Activated CD4-positive, CD25-positive, alpha-beta regulatory T cell (primary cell): ENCODE measurements at places on chromosomes 12 and 14.
A peak's percentile ranks its signal among the peaks of the same experiment; 100 is the strongest.

DNA sequence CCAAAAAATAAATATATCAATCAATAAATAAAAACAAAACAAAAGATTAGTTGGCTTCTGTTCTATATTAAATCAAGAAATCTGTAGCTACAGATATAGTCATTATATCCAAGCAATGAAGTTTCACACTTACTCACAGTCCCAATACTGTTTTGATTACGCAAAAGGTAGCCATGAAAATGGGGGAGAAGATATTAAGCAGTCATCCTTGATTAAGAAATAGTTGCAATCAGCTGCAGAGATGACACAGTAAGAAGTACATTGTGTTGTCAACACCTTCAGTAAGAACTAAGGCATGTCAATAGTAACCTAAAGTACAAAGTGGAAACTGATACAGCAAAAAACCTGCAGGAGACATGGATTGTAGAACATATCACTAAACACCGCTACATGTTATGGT lies 11.0 kb upstream of the RHOJ start:
- DNase-seq = no peak

GRCh38 chr12:88206601-88207000 lies 64.5 kb downstream of the TMTC3 start:
- DNase-seq = no peak

GRCh38 chr12:32450768-32451167 lies 51.4 kb downstream of the FGD4 start:
- DNase-seq = no peak

DNA sequence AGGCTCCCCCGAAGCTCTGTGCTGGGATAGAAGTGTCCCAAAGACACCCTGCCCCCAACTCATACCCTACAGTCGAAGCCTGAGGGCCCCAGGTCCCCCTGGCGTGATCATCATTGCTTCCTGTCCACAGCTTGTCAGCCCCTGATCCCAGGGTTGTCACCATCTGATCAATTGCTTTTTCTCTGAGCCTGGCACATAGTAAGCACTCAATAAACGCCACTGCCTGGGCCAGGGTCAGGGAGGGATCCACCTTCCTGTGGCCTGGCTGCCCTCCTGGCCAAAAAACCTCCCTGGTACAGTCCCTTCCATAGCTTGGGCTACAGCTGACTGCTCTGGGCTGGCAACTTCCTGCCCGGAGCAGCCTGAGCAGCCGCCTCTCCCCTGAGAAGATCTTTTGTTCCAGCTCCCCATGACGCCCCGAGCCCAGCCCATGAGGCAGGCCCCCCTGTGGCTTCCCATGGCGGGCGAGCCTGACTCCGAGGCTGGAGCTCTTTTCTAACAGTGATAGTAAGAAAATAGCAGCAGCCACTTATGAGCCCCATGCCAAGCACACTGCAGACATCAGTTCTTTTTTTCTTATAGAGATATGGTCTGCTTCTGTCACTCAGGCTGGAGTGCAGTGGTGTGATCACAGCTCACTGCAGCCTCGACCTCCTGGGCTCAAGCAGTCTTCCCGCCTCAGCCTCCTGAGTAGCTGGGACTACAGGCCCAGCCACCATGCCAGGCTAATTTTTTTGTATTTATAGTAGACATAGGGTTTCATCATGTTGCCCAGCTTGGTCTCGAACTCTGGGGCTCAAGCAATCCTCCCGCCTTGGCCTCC lies 6.5 kb downstream of the SH2B3 start:
- DNase-seq = no peak

DNA sequence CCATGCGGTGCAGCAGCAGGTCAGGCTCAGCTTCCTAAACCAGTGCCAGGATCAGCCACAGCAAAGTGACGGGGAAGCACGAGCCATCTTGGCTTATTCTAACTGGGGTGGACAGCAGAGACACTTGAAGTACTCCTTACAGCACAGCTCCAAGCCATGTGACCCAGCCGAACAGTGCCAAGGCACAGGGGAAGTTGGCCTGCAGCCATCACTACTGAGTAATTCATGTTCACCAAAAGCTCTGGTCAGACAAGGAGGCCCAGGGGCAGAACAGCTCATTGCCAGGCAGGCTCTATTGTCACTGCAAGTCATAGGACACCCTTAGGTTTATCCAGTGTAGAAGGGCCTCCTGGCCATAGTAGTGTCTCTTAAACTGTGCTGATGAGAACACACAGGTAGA lies 23.4 kb upstream of the SLC35F4 start:
- DNase-seq = no peak

DNA sequence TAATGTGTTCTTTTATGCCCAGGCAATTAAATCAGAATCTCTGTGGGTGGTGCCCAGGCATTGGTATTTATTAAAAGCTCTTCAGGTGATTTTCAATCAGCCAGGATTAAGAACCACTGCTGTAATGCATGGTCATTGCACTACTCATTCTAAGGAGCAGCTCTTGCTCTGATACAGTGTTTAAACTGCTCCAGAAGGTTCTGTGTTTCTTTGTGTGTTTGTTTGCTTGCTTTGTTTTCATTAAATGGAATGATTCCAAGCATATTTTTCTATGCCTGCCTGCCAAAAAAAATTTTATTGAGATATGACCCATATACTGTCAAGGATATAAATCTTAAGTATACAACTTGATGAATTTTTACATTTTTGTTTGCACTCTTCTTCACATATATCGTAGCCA lies 54.0 kb downstream of the KCNK13 start:
- DNase-seq = no peak

- DNase-seq = no peak
Measured at GRCh38 chr14:92568621-92569479, 55.3 kb downstream of the RIN3 start.

DNA sequence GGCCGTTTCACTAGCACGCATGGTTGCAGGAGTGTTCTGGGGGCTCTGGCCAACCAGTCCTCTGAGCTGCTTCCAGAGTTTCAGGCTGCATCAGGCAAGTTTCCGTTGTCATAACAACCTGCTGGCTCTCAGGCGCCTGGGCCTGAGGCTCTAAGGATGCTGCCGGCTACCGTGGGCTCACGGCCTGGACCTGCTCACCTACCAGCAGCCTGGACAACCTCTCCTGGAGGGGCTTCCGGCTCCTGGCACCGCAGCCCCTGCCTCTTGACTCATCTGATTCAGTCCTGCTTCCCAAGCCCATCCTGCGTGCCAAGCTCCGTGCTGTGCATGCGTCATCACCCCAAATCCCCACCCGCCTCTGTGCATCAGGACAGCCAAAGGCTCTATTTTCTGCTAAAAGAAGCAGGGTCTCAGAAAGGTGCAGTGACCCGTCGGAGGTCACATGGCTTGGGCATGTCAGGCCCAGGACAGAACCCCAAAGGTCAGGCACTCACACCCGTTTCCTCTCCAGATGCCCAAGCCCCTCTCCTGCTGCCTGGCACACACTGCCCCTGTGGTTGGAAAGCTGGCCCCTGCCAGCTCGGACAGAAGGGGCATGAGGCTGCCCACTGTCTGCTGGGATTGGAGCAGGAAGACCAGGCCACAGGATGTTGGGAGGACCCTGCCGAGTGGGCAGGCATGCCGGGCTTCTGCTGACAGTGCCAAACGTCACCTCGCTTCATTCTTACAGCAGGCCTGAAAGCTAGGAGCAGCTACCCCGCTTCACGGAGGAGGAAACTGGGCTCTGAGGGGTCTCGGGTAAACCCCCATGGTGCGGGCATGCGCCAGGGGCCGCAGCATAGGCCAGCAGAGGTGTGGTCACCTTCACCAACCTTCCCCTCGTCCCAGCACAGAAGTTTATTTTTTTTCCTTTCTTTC lies 5.7 kb downstream of the BEGAIN start:
- no peak for DNase-seq

DNA sequence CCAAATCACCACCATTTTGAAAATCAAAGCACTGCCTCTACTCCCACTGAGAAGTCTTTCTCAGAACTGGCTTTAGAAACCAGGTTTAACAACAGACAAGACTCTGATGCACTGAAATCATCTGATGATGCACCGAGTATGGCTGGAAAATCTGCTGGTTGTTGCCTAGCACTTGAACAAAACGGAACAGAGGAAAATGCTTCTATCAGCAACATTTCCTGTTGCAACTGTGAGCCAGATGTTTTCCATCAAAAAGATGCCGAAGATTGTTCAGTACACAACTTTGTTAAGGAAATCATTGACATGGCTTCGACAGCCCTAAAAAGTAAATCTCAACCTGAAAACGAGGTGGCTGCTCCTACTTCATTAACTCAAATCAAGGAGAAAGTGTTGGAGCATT lies 115.0 kb upstream of the NPAS3 start:
- DNase-seq = no peak

DNA sequence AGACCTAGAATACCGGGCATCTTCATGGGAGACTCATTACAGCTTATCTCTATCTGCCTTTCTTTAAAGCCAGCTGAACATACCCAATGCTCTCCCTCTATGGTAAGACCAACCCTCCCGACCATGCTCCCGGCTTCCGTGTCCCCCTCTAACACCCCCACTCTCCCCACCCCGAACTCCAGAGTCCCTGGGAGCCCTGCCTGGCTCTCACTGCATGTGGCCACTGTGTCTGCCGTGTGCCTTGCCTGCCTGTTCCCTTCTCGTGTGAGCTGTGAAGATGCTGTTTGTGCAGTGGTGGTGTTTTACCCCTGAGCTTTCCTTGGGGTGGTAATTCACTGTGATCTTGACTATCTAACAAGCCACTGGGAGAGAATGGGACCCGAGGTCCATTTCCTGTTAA lies 146.4 kb upstream of the FKBP4 start:
- DNase-seq = no peak

DNA sequence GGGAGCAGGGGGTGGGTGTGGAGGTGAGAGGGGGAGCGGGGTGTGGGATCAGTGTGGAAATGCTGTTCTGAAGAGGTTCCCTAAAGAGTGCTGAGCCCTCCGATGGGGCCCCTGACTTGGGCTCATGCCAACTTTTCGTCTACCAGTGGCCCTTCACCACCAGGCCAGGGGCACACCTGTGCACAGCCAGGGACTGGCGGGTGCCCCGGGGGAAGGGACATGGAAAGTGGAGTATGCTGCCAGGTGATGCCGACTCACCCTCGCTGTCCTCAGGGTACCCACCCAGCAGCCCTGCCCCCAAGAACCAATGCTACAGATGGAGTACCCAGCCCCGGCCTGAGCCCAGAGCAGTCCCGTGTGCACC lies 26.2 kb downstream of the AMN start:
- DNase-seq = no peak

DNA sequence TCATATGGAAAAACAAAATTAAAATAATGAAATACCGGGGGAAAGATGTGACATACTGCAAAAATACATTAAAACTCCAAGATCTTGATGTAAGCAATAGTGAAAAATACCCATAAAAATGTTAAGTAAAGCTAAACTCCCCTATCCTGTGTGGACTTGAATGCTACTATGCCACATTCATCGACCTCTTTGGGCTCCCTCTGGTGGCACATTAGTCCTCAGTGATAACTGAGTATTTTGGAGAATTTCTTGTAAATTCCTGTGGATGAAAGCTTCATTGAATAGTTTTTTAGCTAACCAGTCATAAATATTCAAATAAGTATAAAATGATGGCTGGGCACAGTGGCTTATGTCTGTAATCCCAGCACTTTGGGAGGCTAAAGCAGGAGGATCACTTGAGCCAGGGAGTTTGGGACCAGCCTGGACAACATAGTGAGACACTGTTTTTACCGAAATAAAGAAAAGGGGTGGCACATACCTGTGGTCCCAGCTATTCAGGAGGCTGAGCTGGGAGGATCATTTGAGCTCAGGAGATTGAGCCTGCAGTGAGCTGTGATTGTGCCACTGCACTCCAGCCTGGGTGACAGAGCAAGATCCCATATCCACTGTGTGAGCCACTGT lies 42.4 kb upstream of the SGPP1 start:
- peak; percentile 28 for DNase-seq

DNA sequence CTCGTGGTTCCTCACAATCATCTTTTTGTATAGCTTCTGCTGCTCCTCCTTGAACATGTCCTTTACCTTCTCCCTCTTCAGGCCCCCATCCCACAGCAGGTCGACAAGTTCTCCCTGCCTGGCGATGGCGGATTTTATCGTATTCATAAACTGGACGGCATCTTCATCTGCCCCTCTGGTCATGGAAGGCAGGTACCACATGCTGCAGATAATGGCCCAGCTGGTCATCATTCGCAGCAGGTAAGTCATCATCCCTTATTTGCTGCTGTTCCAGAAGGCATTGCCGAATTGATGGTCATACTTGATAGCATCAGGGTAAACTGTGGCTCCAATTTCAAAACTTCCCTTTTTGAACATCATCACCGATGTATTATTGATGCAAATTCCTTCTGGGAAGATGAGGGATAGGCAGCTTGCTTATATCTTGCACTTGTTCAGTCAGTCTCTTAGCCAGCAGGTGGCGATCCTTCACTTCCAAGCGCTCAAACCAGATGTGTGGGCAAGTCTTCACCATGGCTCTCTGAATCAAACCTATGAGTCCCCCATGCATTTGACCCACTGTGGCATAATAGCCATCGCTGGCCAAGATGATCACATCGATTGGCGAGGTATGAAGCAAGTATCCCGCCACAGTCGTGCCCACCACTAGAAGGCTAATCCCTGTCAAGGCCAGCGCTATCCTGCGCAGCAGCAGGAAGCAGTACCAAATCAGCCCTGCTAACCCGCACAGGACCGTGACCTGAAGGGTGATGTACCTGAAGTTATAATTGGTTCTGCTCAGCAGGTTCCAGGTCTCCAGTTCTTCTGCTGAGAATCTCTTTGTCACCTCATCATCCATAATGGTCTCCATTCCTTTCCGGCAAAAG lies 381.5 kb upstream of the STXBP6 start:
- no peak for DNase-seq

DNA sequence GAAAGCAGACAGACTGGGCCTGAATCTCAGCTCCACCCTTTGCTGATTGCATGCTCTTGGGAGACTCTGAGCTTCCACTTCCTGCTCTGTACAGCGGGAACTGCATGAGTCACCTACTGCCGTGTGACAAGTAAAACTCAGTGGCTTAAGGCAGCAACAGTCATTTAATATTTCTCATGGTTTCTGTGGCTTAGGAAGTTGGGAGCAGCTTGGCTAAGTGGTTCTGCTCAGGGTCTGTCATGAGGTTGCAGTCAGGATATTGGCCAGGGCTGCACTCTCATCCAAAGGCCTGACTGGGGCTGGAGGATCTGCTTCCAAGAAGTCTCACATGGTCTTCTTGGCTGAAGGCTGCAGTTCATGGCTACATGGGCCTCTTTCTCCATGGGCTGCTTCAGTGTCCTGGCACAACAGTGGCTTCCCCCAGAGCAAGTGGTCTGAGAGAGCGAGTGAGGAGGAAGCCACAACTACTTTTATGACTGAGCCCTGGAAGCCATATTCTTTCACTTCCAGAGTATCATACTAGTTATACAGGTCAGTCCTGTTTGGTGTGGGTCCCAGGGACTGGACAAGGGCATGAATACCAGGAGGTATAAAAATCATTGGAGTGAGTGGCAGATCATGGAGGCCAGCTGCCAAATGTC lies 49.7 kb downstream of the FAM222A start:
- DNase-seq = no peak
